ENCODE measurements at places on chromosomes 5 and 9.
A peak's percentile ranks its signal among the peaks of the same experiment; 100 is the strongest.

DNA sequence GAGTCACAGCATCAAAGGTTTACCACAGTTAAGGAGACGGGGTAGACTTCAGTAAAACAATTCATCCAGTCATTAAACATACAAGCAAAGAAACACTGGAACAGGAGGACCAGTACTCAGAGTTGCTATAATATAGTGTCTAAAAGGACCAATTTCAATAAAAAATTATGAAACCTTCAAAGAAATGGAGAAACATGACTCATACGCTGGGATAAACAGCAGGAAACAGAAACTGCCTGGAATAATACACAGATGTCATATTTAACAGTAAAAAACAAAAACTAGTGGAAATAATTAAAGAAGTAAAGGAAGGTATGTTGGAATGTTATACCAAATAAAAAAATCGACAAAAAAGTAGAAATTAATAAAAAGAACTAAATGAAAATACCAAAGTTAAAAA lies 1075.9 kb downstream of the NR2F1-AS1 start:
- DNase-seq: peak; percentile 50

GRCh38 chr9:87581513-87581912 lies 83.8 kb downstream of the DAPK1 start:
- DNase-seq: peak; percentile 98

- DNase-seq: peak; percentile 56
These were observed 1152.9 kb upstream of the CDH6 start for GRCh38 chr5:30040488-30041118.

- DNase-seq: no peak
These were observed 635.8 kb downstream of the PDE4D start for GRCh38 chr5:59257488-59258400.

- no peak for DNase-seq
These were observed 144.4 kb downstream of the ALDH1A1 start for GRCh38 chr9:72808446-72808768.

DNA sequence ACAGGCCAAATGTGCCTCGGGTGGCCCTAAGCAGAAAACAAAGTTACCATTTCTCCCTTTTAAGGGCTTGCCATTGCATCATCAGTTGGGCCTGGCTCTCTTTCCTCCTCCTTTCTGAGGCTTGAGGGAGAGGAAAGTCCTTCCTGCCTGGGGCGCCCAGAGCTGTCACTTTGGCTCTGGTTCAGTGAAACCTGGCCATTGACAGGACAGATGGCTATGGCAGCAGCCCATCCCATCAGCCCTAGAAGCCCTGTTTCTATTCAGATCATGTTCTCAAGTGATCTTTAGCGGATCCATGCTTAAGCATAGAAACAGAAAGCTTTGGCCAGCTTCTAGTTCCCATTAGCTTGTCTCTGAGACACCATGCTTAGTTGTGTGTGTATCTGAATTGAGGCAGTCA lies 293.4 kb downstream of the YTHDC2 start:
- no peak for DNase-seq

GRCh38 chr5:158998793-158999325 lies 100.9 kb downstream of the EBF1 start:
- no peak for DNase-seq

DNA sequence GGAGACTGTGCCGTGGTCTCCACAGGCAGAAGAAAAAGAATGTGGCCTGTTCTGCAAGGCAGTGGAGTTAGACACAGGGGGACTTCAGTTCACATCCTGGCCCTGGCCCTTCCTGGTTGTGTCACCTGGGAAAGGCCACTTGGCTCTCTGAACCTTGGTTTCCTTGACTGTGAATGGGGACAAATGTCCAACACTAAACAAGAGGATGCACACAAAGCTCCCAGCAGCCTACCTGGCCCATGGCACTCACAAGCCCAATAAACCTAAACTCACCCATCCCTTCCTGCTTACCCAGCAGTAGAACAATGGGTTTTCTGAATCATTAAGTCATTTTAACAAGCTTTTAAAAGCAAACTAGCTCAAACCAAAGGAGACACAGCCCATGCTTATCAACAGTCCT lies 103.9 kb downstream of the FRMD3 start:
- DNase-seq: no peak

GRCh38 chr5:175470781-175471180 lies 7.6 kb upstream of the SFXN1 start:
- no peak for DNase-seq

DNA sequence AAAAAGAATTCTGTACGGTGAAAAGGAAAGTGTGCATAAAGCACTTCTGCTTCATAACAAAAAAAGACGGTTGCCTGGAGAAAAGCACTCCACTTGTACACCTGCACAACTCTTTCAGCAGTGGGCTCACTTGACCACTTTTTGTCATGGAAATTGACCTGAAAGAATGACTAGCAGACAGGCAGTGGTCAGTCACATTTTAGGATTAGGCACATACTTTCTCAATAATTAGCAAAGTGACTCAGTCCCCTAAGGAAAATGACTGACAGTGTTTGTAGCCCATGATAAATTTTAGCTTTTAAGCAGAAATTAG lies 169.3 kb downstream of the FANCC start:
- no peak for DNase-seq

DNA sequence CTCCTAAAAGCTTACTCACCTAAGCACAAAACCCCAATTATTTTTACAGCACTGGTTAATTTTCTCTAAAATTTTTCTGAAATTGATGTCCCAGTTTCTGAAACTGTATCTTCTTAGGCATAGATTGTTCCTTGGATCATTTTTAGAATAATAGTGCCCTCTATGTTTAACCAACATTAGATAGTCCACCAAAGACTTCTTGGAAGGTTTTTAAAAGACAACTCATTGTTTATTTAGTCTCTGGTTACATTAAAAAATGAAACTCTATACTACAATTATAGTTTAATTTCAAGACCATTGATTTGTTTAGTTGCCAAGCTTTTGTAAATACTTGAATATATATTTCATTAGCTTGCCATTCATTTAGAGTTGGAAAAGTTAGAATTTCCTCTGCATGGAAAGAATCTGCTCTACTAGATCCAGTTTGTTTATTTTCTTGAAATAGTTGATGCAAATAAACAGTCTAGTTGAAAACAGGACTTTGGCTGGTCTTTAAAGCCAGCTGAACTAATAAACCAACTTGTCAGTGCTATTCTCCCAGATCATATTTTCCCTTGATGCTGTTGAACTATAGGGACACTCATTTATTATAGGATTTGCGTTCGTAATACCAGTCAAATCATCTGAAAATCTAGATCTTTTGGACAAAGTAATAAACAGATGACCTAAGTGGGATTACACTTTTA lies 990.5 kb downstream of the TLE1 start:
- DNase-seq: no peak

- DNase-seq: no peak
These were observed 152.4 kb downstream of the BRINP1 start for GRCh38 chr9:119216651-119217331.

- peak; percentile 76 for DNase-seq
These were observed 79.4 kb downstream of the ZNF366 start for GRCh38 chr5:72427488-72428437.

GRCh38 chr9:70177121-70177520 lies 81.7 kb upstream of the SMC5 start:
- DNase-seq: peak; percentile 70
